Natural killer cell treated with Interleukin-12 subunit alpha and Interleukin-12 subunit beta and Interleukin-15 and Interleukin-18, amount 100 ng/mL, for 72 hours (primary cell): ENCODE measurements at places on chromosomes 1 and 21. TPM values are rescaled to one million over a fixed set of nuclear protein-coding genes. Genes with fewer than 3 reads are reported as not detected.

DNA sequence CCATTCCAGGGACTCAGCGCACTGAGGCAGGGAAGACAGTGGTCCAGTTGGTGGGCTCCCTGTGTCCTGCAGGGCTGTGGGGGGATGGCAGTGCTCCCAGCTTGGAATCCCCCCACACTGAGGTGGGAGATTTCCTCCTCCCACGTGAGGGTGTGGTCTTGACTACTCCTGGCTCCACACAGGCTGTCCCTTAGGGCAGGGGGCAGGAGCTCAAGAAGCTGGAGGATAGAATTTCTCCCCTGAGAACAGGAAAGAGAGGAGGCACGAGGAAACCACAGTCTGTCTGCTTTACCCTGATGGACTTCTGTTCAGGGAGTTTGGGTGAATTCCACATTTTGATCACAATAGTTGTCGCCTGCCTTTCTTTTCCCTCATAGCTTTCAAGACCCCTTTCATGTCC, 62.1 kb downstream of the CACNA1E start:
- DNase-seq, result no peak

GRCh38 chr1:176656257-176656995, 193.5 kb downstream of the PAPPA2 start:
- DNase-seq, result no peak

- no peak for DNase-seq
These were observed 1412.7 kb downstream of the KCNT2 start for GRCh38 chr1:195195423-195196057.

DNA sequence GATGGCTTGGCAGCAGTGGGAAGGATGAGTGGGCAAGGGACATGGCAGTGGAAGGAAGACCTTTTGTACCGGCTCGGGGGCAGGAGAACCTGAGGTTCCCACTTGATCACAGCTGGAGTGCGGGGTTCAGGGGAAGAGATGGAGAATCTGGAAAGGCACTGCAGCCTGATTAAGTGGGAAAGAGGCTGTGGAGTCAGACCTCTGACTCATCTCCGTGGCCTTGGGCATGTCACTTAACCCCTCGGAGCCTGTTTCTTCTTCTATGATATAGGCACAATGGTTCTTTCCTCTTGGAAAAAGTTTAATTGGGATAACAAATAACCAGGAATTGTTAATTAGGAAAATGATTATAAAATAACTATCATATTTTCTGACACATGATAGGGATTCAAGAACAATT, 13.1 kb upstream of the TMEM61 start:
- DNase-seq, result no peak

DNA sequence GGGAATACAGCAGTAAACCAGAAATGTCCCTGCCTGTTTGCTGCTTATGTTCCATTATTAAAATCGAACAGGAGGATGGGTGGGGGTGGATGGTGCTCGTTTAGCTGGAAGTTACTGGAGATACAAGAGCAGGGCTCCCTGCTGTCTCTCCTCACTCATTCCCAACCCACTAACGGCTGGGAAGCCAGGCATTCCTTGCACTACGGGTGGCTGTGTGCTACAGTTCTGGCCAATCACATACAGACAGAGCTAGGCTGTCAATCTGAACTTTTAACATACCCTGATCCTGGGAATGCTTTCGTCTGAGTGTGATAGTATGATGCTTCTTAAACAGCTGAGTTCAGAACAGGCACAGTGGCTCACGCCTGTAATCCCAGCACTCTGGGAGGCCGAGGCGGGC, 7.0 kb downstream of the SIPA1L2 start:
- no peak for DNase-seq

DNA sequence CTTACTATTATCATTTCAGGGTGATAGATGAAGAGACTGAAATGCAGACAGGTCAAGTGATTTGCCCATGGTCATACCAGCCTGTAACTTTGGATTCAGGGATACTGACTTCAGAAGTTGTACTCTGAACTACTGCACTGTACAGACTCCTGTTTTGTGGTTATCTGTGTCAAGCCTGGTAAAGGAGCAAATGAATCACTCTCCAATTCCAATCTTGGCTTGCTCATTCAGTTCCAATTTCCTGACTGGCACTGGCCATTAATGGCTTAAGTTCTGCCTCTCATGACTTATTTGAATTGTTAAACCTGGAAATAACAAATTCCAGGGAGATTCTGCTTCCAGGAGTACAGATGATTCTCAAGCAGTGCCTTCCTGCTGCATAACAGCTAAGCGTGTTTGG, 45.4 kb upstream of the PLD5 start:
- DNase-seq, result no peak

- DNase-seq, result no peak
These were observed 3.2 kb downstream of the MECR start for GRCh38 chr1:29227511-29227910.

DNA sequence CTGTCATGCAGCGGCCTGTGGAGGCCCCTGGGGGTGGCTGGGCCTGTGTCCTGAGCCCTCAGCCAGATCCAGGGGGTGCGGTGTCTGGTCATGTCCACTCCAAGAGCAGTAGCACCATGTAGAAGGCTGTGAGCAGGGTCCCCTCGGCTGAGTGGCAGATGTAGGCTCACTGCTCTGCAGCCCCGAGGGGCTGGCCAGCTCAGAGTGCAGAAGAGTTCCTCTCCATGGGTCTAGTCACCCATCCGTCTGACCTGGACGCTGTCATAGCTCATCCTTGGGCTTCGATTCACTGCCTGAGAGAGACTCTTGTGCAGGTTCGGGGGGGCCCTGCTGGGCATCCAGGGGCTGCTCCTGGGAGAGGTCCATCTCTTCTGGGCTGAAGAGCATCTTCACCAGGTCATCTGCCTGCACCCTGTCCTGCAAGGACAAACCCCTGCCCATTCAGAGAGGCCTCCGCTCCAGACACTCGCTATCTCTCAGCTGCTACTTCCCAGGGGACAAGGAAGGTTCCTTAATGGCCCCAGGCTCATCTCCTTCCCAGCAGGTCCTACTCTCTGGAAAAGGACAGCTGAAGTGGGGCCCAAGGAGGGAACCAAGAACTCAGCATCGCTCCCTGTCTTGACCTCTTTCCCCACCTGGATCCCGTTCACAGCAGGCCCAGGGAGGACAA, 6.5 kb upstream of the CLDN19 start:
- no peak for DNase-seq

- DNase-seq, result no peak
These were observed 271.3 kb downstream of the PTBP2 start for GRCh38 chr1:96992871-96993270.

DNA sequence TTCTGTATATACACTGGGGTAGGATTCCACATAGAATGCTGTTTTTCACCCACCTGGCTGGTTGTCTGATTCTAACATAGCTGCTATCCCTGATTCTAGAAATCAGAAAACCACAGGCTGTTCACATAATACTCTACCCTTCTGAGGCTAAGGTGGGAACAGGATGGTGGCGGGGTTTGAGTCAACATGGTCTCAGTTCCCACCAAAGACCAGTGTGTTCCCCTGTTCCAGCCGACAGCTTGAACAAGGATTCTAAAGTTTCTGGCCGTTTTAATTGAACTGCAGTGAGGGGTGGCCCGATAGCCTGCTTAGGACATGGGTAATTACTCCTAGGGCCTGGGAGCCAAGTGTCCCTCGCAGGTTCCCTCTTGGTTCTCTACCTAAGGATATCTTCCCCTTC, 38.4 kb downstream of the PEX14 start:
- DNase-seq, result no peak

DNA sequence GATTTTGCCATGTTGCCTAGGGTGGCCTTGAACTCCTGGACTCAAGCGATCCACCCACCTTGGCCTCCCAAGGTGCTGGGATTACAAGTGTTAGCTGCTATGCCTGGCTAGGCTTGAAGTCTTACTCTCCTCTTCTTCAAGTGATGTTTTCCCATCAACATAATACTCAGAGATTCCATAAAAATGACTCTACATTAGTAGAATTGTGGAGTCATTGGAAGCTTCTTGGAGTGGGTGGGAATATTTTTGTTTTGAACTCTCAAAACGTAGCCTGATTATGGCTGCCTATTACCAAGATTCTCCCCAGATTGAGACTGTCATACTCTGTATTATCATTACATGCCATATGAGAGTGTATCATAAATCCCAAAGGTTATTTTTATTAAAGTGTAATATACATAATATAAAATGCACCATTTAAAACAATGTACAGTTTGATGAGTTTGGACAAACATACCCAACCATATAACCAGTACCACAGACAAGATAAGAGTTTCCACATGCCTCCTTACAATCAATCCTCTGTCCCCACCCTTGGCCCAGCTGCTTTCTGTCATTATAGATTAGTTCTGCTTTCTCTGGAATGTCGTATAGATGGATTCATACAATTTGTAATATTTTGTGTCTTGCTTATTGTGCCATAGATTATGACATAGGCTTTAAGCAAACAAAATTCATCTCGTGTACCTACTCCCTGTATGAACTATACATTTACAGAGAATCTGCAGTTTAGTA, 8.0 kb upstream of the DNM3 start:
- no peak for DNase-seq

CLDN19 gene
- not detected for total RNA-seq

ASAP3 gene
- not detected for total RNA-seq

USP24 gene
- 66.8 TPM for total RNA-seq

CASQ1 gene
- not detected for total RNA-seq
